ENCODE measurements at places on chromosomes 4 and X.
A peak's percentile ranks its signal among the peaks of the same experiment; 100 is the strongest.

DNA sequence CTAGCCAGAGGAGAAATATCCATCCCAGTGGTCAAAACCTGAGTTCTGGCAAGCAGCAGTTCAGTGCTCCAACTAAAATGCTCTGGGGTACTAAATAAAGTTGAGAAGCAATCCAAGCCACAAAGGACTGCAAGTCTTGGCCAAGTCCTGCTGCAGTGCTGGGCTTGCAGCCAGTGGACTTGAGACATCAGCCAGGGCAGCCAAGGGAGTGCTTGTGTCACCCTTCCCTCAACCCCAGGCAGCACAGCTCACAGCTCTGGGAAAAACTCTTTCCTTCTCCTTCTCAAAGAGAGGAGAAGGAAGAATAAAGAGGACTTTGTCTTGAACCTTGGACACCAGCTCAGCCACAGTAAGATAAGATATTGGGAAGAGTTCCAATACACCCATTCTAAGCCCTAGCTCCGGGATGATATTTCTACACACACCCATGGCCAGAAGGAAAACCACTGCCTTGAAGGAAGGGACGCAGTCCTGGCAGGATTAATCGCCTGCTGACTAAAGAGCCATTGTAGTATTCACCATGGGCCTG is 99.8 kb downstream of the PTCHD1 start:
- no peak for DNase-seq

DNA sequence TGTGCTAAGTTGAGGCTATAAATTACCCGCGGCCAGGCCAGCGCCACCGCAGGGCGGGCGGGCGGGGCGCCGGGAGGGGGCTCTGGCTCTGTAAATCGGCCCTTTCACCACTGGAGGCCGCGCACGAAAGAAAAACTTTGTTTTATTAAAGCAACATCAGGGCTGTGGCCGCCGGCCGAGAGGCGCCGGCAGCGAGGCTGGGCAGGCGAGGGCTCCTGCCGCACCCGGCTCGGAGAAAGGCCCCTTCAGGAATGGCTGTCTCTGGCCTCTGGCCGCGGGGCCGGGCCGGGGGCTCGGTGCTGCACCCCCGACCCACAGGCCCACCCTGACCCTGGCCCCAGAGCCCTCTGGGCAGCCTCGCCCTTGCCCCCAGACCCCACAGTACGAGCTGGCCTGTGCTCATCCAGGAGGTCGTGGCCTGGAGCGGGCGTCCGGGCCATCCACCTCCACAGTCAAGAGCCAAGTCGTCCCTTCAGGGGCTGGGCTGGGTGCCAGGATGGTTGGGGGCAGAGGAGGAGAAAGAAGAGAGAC is 29.5 kb upstream of the FGFR3 start:
- no peak for DNase-seq

- DNase-seq, result no peak
Measured at GRCh38 chrX:71489540-71489939, 43.4 kb upstream of the OGT start.

DNA sequence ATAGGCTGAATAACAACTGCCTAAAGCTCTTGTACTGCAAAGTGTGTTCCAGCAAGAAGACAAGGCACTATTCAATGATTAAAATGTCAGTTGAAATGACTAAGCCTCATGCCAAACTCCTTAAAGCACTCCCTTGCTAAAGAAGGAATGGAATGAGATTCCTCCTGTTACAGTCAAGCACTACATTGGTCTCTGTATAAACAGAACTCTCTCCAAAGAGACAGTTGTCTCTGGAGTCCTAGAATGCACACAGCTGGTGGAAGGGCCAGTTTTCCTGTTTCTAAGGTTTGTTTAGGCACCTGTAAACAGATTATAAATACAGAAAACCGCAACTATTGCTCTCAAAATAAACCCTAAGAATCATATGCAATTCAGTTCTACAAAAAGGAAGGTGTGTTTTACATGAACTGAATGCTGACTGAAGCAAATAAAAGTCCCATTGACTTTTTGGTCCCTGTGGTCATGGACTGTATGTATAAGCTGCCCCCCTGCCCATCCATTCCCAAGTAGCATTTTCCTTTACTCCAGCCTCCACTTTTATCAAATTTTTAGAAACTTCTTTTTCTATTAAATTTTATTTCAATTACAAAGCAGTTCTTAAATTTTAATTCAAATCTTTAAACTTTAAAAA is 47.0 kb downstream of the FAT1 start:
- DNase-seq, result no peak

GRCh38 chr4:137213372-137214173 is 318.7 kb downstream of the PCDH18 start:
- DNase-seq, result no peak

DNA sequence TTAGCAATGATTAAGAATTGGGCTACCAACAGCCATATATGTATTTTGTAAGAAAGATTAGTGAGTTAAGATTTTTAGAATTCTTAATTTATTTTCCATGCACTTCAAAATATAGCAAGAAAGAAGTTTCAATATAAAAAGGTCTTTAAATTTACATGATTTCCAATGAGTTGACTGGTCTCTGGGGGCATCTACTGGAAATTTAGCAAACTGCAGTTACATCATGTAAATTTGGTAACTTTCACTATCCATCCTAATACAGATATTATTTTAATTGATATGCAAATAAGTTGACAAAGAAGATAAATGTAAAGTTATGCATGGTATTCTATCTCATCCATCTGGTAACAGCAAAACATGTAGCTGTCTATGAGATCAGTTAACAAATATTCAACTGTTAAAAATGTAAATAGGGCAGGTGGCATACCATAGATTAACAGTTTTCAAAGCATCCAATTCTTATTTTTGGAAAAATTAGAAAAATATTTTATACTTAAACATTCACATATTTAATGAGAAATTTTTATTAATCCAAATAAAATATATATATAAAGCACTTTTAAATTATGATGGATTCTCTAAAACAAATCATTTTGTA is 29.1 kb downstream of the TTC29 start:
- DNase-seq, result no peak

- DNase-seq, result no peak
Measured at GRCh38 chr4:38131371-38132091, 171.3 kb downstream of the PTTG2 start.

GRCh38 chrX:113274791-113275190 is 434.2 kb upstream of the AMOT start:
- DNase-seq, result no peak

GRCh38 chrX:110698696-110699095 is 96.9 kb downstream of the CHRDL1 start:
- DNase-seq, result no peak

- DNase-seq, result no peak
Measured at GRCh38 chr4:19823781-19824180, 427.9 kb upstream of the SLIT2 start.

GRCh38 chr4:162557516-162558106 is 393.8 kb upstream of the FSTL5 start:
- no peak for DNase-seq

DNA sequence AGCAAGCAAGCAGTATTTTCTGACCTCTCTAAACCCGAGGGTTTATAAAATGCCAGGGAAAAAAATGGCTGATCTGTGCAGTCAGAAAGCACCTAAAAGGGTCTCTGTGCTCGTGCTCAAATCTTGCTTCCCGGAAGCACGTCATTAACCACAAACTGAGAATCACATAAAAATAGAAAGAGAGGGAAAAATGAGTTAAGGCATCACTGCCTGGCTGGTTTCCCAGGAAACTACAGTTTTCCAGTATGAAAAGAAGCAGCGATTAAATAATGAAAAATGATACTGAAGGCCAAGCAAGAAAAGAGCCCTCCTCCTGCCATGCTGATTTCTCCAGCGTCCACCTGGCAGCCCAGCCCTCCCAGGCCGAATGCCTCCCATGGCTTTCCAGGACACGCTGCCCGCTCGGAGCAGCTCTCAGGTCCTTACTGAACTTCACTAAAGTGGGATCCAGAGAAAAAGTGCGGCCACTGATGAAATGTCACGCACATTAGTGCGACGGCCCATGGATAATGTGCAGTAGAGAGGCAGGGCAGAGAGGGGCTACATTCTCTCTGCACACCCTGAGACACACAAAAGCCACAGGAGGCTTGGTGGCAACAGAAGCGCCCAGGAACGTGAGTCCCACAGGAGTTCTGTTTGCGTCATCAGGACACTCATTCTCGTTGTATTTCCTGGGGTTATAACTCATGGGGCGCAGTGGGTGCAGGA is 80.4 kb downstream of the WFS1 start:
- no peak for DNase-seq

DNA sequence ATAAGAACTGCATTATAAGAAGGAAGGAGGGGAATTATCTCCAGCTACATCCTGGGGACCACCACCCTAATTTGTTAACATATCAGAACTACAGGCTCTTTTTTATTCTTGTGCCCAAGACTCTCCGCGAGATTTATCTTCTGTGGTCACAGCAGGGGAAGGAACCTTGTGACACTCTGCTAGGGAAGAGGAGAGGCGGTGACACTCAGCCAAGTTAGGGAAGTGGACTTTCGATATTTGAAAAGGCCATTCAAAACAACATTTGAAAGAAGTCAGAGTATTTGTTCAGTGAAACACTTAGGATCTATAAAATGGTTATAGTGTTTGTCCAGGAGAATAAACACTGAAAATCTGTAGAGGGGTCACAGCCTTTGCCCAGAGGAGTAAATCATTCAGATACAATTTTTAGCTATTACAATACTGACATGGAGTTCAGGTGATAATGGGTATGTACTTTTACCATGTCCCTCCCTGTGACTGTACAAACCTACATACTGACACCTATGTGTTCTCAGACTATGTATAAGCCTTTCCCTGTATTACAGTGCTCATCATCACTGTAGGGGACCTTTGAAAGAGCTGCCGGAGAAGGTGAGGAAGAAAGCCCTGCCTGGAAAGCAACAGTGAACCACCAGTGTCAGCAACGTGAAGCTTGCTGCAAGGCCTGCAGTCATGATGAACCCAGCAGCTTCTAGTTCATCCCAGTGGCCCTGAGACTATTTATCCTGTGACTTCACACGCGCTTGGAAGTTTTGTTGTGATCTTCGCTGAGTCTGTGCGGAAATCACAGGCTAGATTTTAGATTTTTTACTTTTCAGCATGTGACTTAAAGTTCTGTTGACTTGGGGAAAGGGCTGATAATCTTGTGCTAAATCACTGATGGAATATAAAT is 8.5 kb upstream of the PTTG2 start:
- DNase-seq, result no peak

- no peak for DNase-seq
Measured at GRCh38 chrX:23633834-23634580, 33.3 kb upstream of the PRDX4 start.

DNA sequence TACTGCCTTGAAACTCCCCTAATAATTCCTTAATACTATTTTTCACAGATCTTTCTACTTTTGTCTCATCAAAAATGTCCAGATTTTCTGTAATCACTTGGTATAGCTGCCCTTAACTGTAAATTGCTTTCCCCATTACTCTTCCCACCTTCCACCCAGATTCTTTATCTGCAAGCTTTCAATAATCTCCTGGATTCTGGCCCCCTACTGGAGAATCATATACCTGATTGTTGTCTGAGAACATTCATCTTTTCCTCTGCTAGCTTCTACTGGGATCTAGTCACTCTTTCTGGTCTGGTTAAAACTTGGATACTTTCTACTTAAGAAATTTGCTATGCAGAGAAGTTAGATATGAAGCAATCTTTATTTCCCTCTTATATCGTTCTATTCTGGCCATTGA is 552.6 kb downstream of the PCDH19 start:
- DNase-seq, result no peak

DNA sequence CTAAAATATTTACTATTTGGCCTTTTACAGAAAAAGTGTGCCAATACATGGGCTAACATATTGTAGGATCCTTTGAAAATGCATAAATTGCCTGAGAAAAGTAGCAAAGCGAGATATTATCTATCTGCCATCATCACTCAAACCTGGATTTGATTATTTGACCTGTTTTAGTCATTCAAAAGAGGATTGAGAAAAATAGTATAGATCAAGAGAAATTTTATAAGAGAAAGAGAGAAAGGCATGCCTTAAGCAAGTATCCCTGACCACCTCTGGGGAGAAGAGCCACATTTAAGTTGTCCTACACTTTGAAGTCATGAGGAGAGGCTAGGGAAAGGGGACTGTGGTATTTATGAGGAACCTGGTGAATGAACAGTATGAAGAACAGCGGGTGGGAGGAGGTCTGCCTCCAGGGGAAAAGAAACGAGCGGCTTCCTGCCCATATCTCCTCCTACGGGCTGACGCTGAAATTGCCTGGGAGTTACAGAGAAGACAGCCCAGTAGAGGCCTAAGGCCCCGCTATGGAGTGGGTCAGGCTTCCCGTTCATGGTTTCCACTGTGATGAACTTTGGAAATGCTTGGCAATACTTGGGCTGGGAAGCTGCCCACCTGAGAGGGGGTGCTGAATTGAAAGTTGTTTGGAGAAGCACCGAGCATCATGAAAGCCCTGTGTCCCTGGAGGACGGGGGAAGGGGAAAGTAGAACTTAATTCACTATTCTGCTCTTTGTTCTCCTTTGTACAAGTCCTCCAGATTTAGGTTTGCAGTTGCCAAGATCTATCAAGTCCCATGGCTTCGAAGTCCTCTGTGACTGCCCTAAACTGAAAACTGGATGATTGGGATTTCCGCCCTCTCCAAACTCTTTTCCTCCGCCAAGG is 106.9 kb upstream of the ACSL4 start:
- no peak for DNase-seq

GRCh38 chrX:103214870-103215424 is at the start of gene BEX4:
Gene BEX4 (plus strand): TSS chrX:103215108. CDS start chrX:103216154, 1,046 bp downstream.
- peak; percentile 9 for DNase-seq

DNA sequence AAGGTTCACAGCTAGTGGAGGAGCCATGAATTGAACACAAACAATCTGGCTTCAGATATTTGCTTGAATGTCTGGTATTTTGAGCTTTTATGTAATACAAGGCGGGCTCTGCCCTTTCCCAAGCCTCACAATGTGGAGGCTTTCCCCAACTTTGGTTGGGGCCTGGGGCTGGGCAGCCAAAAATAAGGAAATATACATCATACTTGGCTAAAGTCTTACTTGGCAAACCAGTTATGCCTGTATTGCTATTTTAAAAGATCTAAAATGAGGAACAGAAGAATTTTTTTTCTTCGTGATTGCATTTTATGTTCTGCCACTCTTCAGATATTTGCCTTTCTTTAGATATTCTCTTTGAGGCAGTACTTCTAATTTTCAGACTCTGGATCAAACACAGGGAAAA is 26.1 kb downstream of the ARFIP1 start:
- DNase-seq, result no peak

GRCh38 chr4:137640156-137640837 is 108.0 kb upstream of the PCDH18 start:
- no peak for DNase-seq

DNA sequence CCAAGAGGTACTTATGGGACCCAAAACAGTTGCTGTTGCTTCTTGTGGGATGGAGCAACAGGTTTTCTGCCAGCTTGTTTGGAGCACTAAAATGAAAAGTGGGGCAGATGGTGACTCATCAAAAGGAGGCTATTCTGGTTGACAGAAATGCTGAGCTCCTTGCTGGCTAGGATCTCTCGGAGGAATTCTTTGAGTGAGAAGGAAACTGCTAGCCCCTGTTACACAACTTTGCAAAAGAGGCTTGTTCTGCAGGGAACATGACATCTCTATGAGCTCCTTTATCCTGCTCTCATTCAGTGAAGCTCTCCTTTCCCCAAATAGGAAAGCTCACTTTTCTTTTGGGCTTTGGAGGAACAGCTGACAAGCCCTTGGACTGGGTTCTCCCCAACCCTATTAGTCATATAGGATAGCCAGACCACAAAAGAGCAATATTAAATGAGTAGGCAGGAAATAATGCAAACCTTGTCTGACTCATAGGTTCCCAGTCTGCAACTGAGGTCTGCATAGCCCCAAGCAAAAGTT is 108.3 kb downstream of the CDS1 start:
- DNase-seq, result no peak

- no peak for DNase-seq
Measured at GRCh38 chrX:154092371-154092770, 5.1 kb downstream of the MECP2 start.

All from NCI-H1436 treated with DMSO at 0.1 percent for 48 hours (cell line).